Globus pallidus (tissue), 1 donor: ENCODE measurements at places on chromosomes 6 and 20.
A peak's percentile ranks its signal among the peaks of the same experiment; 100 is the strongest.

DNA sequence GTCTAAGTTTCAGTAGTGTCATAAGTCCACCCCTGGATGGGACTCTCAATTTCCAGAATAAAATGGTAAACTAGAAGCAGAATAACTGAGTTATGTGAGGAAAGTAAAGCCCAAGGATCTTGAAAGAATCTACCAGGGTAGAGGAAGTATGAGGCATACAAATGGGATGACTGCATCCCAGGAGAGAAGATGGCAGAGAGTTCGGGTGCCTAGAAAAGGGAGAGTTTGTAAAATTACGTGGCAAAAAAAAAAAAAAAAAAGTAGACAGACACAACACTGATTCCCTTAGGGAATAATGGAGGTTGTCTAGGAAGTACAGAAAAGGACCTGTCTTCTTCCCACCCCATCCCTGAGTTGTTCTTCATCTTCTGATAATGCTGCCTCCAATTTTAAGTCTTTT is 3.4 kb downstream of the GABBR1 start:
- no peak for DNase-seq

DNA sequence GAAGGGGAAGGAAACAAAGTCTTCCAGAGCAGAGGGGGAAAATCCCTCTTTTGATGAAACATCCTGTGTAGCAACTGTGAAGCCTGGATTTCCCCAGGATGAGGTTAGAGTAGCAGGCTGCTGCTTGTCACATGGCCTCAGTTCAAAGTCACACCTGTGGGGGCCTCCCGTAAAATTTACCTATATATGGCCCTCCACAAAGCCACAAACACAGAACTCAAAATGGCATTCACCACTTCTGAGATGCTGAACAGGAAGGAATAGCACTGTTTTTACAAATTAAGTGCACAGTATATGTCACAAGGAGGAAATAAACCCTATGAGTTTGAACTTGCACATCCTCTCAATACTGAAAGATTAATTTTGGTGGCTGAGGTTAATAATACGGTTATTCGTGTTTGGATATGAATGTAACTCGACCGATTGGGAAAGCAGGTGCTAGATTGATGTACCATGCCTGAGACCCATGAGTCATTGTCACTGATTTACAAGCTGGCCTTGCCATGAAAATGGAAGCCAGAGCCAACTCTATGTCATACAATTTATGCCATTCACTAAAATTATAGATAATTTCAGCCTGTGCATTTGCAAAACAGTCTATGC is 70.6 kb downstream of the SGK1 start:
- no peak for DNase-seq

- DNase-seq, result no peak
Measured at GRCh38 chr6:1917626-1918371, 308.1 kb downstream of the FOXC1 start.

DNA sequence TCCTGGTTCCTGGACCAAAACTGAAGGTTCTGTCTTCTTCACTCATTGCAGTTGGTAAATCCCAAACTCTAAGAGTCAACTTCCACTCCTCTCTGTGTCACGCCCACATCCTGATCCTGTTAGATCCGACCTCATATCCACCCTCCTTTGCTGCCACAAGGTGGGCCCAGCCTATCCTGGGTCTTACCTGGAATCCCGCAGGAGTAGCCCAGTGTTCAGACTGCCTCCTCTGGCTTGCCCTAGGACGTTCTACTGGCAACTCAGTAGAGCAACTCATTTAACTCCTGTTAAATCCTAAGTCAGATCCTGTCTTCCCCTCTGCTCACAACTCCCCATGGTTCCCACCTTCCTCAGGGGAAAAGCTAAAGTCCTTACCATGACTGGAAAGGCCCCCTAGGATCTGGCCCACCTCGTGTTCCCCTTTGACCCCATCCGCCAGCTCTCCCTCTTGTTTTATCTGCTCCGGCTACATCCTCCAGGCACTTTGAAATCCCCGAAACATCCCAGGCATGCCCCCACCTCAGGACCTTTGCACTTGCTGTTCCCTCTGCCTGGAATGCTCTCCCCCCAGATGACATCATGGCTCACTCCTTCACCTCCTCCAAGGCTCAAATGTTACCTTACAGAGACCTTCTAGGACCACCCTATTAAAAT is 43.9 kb downstream of the TFEB start:
- peak; percentile 18 for DNase-seq

- DNase-seq, result no peak
Measured at GRCh38 chr6:166393535-166393823, 10.7 kb upstream of the MPC1 start.

DNA sequence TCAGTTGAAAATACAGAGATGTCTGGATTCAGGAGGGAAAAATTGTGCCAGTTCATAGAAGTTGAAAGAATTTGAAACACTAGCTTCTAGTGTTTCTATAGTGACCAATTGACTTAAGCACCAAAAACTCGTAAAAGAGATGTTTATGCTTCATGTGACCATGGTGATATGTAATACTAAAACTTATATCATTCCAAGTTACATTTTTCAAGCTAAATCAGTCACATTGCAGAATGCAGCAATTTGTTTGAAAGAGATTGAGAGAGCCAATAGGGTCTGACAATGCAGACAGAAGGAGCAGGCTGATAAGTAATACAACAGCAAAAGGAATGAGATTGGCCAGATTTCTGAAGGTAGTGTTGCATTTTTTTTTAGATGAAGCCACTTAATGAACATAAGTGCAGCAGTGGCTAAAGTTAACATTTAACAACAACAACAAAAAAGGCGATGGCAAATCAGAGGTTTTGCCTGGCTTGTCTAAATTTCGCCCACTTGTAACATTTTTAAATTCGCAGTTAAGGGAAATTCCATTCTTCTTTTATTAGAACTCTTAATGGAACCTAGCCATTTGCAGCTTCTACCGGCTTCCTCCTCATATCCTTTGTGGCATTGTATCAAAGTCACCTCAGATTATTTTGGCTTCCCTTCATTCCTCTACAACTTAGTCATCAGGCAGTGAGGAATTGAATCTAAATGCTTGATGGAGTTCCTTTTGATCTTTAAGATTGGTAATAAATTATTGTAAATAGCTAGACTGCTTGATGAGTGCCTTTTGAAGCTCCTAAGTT is 484.0 kb upstream of the SOX4 start:
- DNase-seq, result no peak

- no peak for DNase-seq
Measured at GRCh38 chr6:24959319-24959718, 23.6 kb upstream of the RIPOR2 start.
